ENCODE measurements at places on chromosomes 4 and X.

- no peak for DNase-seq
Observed at GRCh38 chr4:147815741-147816140, 83.9 kb downstream of the ARHGAP10 start.

- DNase-seq: no peak
Observed at GRCh38 chr4:141169391-141169790, 36.1 kb upstream of the RNF150 start.

GRCh38 chr4:156336511-156336910, 382.8 kb upstream of the CTSO start:
- no peak for DNase-seq

DNA sequence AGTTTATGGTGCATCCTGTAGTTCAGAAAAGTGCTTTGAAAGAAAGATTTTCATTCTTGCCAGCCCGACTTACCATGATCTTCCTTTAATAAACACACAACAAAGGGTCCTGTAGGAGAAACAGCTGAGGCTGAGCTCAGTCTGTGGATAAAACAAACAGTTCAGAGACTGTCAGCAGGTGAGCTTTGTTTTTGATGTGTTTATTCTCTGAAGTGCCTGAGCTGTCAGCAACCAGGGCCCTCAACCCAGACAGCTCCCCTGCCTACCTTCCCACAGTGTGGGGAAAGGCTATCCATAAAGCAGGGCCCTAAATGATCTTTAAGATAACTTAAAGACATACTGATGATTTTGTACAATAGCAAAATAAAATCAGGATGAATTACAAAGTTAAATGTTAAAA, 459.2 kb upstream of the GALNT7 start:
- no peak for DNase-seq

DNA sequence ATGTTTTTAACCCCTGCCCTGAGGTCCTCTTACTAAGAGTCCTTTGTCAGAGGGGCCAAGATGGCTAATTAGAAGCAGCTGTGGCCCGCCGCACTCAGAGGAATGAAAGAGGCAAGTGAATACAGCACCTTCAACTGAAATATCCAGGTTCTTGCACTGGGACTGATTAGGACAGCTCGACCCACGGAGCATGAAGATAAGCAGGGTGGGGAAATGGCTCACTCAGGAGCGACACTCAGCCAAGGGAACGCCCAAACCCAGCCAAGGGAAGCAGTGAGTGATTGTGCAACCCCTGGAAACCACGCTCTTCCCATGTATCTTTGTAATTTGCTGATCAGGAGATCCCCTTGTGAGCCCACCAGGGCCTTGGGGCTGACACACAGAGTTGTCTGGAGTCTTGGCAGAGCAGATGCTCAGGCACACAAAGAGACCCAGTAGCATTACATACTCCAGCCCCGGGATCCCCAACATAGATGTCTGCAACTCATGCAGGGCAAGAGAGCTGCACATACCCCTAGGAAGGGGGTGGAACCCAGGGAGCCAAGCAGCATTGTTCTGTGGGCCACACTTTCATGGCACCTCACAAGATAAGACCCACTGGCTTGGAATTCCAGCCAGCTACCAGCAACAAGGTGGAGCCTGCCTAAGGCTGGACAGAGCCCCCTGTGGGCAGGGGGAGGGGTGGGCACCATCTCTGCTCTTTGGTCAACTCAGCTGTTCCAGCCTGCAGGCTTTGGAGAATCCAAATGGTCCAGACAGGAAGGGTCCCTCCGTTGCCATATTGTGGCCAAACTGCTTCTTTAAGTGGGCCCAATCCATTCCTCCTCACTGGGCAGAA, 23.3 kb downstream of the F8A3 start:
- DNase-seq: no peak
